Smooth muscle cell of the brain vasculature (primary cell): ENCODE measurements at places on chromosomes 6 and 20.

DNA sequence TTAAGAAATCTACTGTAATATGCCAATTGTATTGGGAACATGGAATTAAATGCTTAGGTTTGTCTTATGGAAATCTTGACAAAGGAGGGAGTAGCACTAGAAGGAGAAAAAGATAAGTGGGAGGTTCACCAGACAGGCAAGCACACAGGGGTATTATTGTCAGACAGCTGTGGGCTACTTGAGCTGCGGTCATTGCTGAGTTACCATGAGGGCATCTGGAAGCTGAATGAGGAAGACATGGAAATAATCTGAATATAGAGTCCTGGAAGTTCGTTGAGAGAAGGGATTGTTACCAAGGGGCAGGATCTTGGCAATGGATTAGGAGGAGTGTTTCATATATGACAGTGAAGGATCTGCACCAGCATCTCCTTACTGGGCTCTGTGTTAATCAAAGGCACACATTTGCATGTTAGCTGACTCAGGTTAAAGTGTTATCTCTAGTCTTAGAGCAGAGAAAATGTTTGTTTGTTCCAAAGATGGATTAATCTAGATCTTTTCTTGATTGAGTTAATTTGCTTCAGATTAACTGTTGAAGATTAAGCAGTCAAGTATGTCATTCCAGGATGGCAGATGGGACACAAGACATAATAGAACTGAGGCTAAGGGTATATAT, 53.0 kb upstream of the SUPT3H start:
- DNase-seq, result no peak

- DNase-seq, result no peak
These were observed 720.6 kb downstream of the RFPL4B start for GRCh38 chr6:113067612-113068275.

- no peak for DNase-seq
These were observed 74.9 kb upstream of the FOXP4 start for GRCh38 chr6:41471064-41471895.

- DNase-seq, result no peak
These were observed 76.9 kb downstream of the PRL start for GRCh38 chr6:22219925-22220324.

DNA sequence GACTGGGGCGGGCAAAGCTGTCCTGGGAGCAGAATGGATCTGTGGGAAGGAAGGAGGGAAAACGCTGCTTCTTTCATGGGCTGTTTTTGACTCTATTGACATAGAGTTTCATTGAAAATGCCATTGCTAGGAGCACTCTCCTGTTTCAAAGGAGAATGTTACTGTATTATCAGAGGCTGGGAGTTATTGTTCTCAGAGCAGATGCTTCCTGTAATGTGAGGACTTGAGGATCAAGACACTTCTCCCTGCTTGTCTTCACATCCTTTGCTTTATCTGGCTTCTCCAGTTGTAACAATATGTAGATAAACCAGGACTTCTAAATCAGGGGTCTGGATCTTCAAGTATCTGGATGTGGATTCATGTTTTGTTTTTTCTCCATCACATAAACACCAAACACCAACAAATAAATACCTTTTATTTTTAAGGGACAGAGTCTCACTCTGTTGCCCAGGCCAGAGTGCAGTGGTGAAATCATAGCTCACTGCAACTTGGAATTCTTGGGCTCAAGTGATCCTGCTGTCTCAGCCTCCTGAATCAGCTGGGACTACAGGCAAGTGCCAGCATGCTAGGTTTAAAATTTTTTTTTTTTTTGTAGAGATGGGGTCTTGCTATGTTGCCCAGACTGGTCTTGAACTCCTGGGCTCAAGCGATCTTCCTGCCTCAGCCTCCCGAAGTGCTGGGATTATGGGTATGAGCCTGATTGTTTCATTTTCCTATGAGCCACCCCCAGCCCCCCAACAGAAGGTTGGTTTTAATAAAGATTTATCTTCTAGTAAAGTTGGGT, 3.9 kb downstream of the CD109 start:
- DNase-seq, result no peak

- no peak for DNase-seq
These were observed 70.3 kb upstream of the HEY2 start for GRCh38 chr6:125679128-125679527.

GRCh38 chr20:19210391-19211155, 1.9 kb upstream of the SLC24A3 start:
- no peak for DNase-seq

DNA sequence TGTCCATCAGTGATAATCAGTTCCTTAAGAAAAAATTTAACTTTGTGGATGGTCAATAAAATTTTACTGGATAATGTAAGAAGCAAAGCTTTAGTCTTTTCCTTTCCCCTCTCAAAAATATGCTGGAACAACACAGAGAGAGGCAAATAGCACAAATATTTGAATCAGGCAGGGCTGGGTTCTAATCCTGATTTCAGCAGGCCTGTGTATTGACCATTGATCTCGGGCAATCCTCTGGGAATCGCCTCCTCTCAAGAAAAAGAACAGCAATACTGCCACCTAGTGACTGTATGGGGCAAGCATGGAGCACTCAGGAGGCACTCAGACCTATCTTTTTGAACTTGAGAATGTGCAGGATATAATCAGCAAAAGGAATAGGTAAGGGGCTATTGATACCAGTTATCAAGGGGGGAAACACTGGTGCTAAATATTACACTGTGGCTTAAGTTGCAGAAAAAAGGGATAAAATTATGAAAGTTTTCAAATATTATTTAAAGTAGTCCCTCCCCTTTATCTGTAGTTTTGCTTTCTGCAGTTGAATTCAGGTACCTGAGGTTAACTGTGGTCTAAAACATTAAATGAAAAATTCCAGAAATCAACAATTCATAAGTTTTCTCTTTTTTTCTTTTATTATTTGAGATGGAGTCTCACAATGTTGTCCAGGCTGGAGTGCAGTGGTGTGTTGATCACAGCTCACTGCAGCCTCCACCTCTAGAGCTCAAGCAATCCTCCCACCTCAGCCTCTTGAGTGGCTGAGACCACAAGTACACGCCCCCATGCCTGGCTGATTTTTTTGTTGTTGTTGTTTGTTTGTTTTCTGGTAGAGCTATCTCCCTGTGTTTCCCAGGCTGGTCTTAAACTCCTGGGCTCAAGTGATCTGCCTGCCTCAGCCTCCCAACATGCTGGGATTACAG, 91.8 kb upstream of the NHSL1 start:
- no peak for DNase-seq

DNA sequence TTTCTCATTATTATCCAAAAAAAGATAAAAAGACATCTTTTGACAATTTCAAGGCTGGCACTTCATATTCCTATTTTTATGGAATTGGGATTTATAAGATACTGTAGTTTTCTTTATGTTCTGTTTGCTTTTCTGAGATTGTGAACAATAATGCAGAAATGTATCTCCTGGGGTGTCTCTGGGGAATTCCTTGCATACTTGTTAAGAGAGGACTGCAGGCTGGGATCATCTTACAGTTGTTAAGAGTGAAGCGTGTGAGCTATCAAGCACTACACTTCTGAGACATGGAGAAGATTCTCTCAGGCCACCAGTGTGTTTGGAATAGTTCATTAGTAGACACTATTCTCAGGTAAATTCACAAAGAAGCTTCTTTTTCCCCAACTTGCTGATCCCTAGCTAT, 963.3 kb upstream of the GJE1 start:
- DNase-seq, result peak; percentile 76

DNA sequence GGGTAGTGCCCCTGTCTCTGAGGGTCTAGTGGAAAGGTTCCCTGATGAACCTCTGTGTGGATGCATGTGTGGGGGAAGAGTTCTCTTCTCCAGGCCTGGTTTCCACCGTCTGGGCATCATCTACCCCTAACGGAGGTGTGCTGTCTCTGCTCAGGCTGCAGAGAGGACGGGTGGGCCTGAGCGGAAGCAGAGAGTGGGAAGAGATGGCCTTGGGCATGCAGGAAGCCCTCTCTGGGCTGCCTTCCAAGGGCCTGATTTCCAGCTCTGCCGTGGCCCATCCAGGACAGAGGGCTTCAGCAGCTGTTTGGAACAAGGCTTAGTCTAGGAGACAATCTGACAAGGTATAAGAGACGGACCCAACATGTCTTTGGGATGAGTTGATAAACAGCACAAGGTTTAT, 220.1 kb upstream of the DTNBP1 start:
- no peak for DNase-seq

DNA sequence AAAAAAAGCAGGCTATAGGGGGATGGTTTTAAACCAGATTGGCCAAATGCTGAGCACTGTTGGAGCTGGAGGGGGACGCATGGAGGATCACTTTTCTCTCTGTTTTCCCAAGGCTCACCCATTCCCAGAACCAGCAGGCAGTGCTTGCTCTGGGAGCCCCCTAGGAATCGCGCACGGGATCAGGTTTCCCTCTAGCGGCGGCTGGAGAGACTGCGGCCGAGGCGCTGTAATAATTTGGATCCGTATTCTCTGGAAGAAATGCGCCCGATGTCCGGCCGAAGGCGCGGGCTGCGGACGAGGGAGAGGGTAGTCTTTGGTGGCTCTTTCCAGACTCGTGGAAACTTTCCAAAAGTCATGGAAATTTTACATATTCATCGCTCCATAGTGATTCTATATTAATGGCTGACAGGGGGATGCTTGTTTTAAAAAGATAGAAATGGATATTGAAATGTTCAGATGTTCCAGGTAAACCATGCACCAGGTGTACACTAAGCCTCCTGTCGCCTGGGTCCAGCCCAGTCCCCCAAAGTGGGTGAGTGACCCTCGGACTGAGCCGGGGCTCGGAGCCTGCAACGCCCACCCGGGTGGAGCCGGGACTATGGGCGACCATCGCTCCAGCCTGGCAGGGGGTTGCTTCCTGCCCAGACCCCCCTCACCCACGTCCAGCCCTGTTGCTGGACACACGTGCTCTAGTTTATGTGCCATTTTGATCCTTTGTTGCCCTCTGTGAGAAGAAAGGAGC, 78.7 kb upstream of the PHACTR3 start:
- no peak for DNase-seq

DNA sequence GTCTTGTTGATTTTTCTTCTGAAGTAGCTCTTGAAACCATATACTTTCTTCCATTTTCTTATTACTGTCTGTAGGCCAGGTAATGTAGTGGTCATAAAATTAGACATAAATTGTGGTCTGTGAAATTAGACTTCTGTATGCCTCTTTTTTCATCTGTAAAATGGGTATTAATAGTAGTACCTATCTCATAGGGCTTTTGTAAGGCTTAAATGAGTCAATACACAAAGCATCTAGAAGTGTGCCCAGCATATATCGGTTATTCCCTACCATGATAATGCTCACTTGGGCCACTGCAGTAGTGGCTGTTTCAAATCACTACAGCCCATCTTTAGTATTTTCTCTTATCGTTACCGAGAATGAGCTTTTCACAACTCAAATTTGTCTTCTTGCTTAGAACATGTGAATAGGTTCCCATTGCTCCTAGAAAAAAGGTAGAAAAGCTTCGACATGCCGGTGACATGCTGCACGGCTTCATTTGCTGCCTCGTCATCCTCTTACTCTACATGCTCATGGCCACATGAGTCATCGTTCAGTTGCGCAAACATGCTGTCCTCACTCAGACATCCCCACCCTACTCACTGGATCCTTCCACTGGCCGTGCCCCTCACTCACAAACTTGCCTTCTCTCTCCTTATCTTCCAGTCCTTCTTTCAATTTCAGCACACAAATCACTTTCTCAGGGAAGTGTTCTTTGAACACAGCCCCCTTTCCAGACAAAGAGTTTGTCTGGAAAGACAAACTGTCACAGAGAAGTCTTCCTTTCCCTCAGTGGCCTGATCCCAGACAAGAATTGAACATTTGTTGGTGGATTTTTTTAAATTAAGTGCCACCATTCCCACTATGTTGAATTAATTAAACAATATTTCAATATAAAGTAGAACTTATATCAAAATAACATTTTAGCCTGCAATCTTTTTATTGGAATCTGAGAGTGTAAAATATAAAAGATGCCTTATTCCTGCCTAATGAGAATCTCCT, 32.2 kb upstream of the ERVFRD-1 start:
- no peak for DNase-seq

DNA sequence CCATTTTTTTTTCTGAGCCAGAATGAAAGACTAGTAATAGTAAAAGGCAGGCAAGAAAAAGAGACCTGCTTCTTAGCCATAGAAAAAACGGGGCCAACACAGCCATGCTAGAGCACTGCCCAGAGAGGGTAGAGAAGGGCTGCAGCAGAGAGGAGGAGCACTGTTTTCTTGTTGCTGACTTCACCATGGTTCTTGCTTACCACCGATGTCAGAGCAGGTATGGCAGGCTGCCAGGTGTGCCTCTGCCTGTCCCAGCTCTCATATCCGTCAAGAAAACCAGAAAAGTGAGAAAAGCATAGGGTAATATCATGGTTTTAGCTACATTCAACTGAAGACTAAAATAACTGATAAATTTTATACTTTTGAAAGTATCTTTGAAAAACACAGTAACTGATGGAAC, 60.7 kb downstream of the DTNBP1 start:
- DNase-seq, result no peak
